ENCODE measurements at places on chromosomes 6 and 20.

- peak; percentile 57 for DNase-seq
Measured at GRCh38 chr20:50467718-50468356, 42.3 kb upstream of the PTPN1 start.

GRCh38 chr20:17525650-17526049 is 5.5 kb downstream of the BFSP1 start:
- no peak for DNase-seq

GRCh38 chr20:24169256-24169655 is 180.7 kb upstream of the GGTLC1 start:
- DNase-seq, result no peak

GRCh38 chr20:62557462-62557861 is 81.7 kb upstream of the GATA5 start:
- no peak for DNase-seq

- DNase-seq, result no peak
Measured at GRCh38 chr20:37729909-37730308, 36.1 kb downstream of the CTNNBL1 start.

GRCh38 chr6:111725446-111726112 is 119.9 kb upstream of the TRAF3IP2 start:
- DNase-seq, result no peak

- DNase-seq, result no peak
Measured at GRCh38 chr20:34970193-34970840, 14.6 kb downstream of the MYH7B start.

GRCh38 chr6:128557081-128557480 is 36.7 kb upstream of the PTPRK start:
- DNase-seq, result no peak
